ENCODE measurements at places on chromosomes 5 and 9.

- peak; percentile 77 for DNase-seq
Observed at GRCh38 chr5:179821298-179822058, 773 bp downstream of the SQSTM1 start.

GRCh38 chr5:1011226-1011631 lies 2.6 kb downstream of the NKD2 start:
- peak; percentile 21 for DNase-seq

DNA sequence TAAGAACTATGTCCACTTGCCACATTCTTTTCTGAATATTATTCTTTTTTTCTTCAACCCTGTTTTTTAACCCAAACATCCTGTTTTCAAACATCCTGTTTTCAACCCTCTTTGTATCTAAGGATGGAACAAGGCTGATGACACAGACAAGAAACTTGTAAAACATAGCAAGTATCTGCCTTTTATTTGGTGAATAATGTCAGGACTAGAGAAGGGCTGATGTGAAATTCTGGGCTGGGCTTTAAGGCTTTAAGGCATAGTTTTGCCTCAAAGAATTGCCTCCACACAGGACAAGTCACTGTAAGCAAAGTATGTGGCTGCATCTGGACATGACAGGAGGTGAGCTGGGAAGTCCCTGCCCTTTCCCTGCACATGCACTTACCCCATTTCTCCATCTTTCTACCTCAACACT lies 42.5 kb upstream of the RIC1 start:
- DNase-seq, result no peak

DNA sequence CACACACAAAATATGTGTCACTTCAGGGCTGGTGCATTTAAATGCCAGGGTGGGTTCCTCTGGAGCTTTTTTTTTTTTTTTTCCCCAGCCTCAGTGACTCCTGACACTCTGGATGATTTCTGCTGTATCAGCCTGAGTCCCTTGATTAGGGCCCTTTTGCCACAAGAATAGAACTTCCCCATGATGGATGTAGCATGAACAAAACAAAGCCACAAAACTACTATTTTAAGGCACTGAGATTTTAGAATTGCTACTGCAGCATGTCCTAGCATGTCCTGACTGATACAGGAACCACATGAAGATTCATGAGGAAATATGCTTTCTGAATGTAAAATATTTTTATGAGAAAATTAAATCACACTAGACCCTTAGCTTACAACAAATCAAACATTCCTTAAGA lies 13.9 kb upstream of the ADGRD2 start:
- no peak for DNase-seq

DNA sequence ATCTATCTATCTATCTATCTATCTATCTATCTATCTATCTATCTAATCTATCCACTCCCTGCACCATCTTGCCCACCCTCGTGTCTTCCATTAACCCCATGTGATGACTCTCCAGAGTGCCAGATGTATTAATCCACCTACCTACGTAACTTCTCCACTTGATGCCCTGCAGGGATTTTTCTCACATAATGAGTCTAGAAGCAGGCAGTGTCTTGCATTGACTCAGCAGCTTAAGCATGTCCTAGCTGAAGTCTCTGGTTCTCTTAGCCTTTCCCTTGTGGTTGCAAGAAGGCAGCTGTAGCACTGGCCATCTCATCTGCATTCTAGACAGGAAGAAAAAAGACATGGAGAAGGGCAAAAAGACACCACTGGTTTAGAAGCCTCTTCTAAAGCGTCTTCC lies 96.7 kb upstream of the ALDH1B1 start:
- no peak for DNase-seq

- no peak for DNase-seq
Observed at GRCh38 chr5:95940758-95941682, 20.6 kb downstream of the ELL2 start.

GRCh38 chr5:170219615-170220014 lies 13.2 kb upstream of the C5orf58 start:
- no peak for DNase-seq
